ENCODE measurements at places on chromosomes 3 and 15. TPM values are rescaled to one million over a fixed set of nuclear protein-coding genes. Genes with fewer than 3 reads are reported as not detected.

- no peak overlapping the region for H3K27ac ChIP-seq
- peaks cover 4% of the 10 kb centered on the region for H3K36me3 ChIP-seq
- no peak overlapping the region for H3K4me3 ChIP-seq
- DNase-seq, result no peak
- H3K4me1 ChIP-seq, result no peaks in the 10 kb centered on the region
Measured at GRCh38 chr3:38232701-38233100, 32.9 kb upstream of the SLC22A13 start.

- H3K27ac ChIP-seq, result no peak overlapping the region
- H3K27me3 ChIP-seq, result no peaks in the 10 kb centered on the region
- no peak for DNase-seq
Measured at GRCh38 chr3:43695863-43696262, 5.1 kb downstream of the ABHD5 start.

DNA sequence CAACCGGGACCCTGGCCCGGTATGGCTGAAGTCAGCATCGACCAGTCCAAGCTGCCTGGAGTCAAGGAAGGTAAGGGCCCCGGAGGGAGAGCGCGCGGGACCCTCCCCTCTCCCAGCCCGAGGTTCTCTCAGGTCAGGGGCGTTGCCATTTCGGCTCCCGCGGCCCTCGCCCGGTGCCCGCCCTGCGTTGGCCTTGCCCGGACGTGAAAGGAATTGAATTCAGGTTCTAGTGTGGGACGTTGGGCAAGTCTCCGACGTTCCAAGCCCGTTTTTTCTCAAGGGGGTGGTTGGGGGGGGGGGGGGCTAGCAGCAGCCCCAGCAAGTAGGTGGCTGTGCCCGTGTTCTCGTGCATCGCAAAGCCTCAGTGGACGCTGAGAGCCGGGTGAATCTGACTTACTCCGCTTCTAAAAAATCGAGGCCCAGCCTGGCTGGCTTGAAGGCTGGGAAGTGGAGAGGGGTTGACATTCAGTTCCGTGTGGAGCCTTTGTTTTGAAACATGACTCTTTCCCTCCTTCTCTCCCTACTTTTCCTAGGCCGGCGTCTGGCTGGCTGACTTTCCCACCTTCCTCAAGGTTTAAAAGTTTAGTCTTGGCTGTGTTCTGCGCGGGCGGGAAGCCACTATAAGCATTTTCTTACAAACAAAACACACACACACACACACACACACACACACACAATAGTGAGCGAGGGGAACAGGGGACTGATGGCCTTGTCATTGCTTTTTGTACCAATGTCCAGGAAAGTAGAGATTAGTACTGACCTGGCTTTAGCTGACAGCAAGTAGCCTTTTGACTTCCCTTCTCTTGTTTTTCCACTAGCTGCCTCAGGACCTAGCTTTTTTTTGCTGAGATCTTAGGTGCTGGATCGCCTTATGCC, at the start of gene UTS2B:
UTS2B (minus strand) TSS at position 873 of the 876 bp plus-strand sequence. CDS start 48,337 bp downstream, outside the sequence.
- no peaks in the 10 kb centered on the region for H3K36me3 ChIP-seq
- H3K4me3 ChIP-seq, result peak within 1 kb of the TSS; percentile 75
- DNase-seq, result no peak
- peak within 1 kb of the TSS; percentile 90 for H3K27ac ChIP-seq
- H3K27me3 ChIP-seq, result no peaks in the 10 kb centered on the region

DNA sequence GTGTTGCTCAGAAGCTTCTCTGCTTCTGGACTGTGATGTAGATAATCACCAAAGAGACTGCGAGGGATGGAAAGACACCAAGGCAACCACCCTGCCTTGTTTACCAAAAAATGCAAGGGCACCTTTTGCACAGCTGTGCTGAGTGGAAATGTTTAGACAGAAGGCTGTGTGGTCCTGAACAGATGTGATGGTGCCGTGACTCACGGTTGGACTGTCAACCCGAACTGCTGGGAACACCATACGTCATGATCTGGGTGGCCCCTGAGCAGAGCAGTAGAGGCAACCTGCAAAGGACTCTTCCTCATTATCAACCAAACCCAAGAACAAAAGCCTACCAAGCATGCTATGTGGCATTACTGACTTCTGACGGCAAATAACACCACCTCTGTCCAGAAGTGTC, 61.3 kb upstream of the LPP start:
- no peaks in the 10 kb centered on the region for H3K27me3 ChIP-seq
- no peaks in the 10 kb centered on the region for H3K4me1 ChIP-seq

DNA sequence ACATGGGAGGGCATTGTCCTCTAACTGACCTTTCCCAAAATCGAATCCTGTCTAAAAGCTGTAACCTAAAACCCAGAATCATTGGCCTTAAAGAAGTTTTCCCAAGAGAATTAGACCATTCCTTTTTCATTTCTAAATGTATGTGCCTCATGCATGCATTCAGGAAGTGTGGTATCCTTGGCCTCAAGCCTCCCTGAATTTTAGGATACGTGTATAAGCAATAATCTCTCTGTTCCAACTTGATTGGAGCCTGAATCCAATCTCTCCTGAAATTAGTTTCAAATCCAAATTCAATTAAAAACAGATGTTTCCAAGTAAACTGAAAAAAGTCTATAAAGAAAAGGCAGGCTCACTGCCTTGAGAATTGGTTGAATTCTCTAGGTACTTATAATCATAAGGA, 86.0 kb upstream of the VEPH1 start:
- no peak overlapping the region for H3K4me3 ChIP-seq
- H3K27me3 ChIP-seq, result no peaks in the 10 kb centered on the region
- no peak overlapping the region for H3K27ac ChIP-seq
- DNase-seq, result no peak
- no peaks in the 10 kb centered on the region for H3K4me1 ChIP-seq

- H3K4me3 ChIP-seq, result no peak overlapping the region
- H3K4me1 ChIP-seq, result no peaks in the 10 kb centered on the region
- DNase-seq, result no peak
- no peaks in the 10 kb centered on the region for H3K27me3 ChIP-seq
Measured at GRCh38 chr3:45442679-45443253, 54.4 kb downstream of the LARS2 start.

- peak within 1 kb of the TSS; percentile 92 for H3K4me3 ChIP-seq
- H3K36me3 ChIP-seq, result no peaks in the 10 kb centered on the region
- no peaks in the 10 kb centered on the region for H3K27me3 ChIP-seq
- H3K27ac ChIP-seq, result peak within 1 kb of the TSS; percentile 59
- H3K4me1 ChIP-seq, result peaks cover 8% of the 10 kb centered on the region
Measured at GRCh38 chr3:15332405-15333098, at the start of gene SH3BP5. Gene SH3BP5, minus strand, starts transcription at chr3:15332586. Its CDS starts 178 bp downstream, at chr3:15332408.

Gene SLITRK3
- total RNA-seq, result not detected

Gene DUOX2
- total RNA-seq, result 0.44 TPM

Measured in HCT116 (cell line).